ENCODE measurements at places on chromosomes 11 and 22.
A peak's percentile ranks its signal among the peaks of the same experiment; 100 is the strongest.

- no peak for DNase-seq
Measured at GRCh38 chr11:117457031-117457785, 129.6 kb downstream of the CEP164 start.

- DNase-seq, result no peak
Measured at GRCh38 chr22:37054056-37054395, 2.5 kb downstream of the KCTD17 start.

DNA sequence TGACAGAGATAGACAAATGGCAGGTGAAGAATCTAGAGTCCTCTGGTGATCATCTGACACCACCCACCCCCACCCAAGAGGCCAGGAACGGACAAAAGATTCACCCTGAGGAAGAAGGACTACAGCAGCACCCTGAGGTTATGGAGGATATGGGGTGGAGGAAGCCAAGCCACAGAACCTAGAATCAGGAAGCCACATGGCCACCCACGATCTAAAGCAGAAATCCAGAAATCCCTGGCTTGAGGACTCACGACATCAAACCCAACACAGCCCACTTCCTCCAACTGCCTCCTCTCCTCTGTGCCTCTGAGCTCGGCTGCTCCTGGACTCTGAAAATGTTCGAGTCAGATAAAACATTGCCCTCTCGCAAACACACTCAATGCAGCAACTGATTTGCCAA is 364.3 kb downstream of the SHANK2 start:
- no peak for DNase-seq

DNA sequence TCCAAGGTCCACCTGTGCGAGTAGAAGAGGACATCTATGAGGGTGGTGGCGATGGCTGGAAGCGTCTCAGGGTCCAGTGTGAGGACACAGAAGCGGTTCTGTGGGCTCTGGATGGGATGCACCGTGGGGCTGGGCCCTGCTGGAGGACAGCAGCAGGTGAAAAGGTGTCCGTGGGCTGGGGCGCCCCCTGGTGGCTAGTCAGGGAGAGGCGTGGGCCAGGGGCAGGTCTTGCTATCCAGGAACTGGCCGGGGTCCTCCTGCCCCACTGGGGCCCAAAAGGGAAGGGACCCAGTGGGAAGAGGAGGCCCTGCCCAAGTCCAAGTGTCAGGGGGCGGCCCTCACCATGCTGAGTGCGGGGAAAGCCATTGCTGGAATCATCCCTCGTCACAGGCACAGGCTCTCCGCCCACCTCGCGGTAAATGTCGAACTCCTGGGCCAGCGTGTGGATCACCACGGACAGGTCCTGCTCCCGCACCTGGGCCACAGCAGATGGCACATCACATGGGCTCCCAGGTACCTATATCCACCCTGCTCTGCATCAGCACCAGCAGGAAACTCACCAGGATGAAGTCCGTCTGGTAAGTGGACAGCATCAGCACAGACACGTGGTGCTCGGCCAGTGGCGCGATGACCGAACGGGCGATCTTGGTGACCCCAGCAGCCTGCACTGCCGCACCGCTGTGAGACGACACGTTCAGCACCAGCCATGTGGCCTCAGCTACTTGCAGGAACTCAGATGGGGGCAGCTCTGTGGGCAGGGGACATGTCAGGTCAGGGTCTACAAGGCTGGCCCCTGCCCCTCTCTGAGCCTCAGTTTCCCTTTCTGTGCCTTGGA is 2.3 kb downstream of the CASTOR1 start:
- peak; percentile 84 for DNase-seq
